ENCODE measurements at places on chromosomes 16 and 17.

GRCh38 chr16:77234611-77235010, 35.4 kb downstream of the SYCE1L start:
- DNase-seq, result no peak

GRCh38 chr17:28718333-28719020, 809 bp upstream of the RAB34 start:
- no peak for DNase-seq

DNA sequence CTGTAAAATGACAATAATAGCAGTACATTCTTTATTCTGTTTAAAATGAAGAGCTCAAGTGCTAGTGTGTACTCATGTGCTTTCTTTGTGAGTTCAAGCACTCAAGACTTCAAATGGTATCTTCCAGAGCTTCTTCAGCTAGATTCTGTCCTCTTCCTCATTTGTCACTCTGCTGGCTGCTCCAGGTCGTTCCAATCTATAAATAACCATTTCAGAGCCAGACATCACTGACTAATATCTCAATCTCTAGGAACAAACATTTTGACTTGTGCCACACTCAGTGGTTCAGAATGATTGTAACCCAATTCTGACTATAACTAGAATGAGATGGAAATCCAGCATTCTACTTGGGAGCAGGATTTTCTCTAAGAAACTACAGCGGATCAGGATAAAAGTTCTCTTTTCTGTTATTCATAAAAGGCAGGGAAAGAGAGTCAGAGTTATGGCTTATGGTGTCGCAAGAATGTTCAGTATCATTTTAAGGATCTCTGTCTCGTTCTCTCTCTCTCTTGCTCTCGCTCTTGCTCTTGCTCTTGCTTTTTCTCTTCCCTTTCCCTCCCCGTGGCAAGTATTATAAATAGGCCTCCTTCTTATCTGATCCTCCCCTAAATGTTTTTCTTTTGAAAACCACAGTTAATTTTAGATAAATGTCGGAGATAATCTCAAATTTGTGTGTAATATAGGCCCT, 116.3 kb upstream of the MAF start:
- no peak for DNase-seq

DNA sequence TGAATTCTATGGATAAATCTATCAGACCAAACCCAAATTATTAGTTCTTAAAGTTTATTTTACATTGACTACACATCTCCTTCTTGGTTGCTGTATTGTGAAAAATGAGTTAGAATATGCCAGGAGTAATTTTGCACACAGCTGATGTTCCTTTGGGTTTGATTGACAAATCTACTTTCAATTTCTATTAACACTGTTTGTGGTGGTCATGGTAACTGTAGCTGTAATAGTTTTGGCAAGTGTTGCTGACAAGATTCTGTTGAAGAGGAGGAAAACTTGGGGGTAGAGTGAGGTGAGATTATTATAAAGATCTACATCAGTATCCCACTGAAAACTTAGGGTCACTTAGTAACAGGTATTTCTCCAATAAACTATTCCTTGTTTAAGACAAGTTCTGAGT, 30.3 kb downstream of the MRTFB start:
- no peak for DNase-seq

DNA sequence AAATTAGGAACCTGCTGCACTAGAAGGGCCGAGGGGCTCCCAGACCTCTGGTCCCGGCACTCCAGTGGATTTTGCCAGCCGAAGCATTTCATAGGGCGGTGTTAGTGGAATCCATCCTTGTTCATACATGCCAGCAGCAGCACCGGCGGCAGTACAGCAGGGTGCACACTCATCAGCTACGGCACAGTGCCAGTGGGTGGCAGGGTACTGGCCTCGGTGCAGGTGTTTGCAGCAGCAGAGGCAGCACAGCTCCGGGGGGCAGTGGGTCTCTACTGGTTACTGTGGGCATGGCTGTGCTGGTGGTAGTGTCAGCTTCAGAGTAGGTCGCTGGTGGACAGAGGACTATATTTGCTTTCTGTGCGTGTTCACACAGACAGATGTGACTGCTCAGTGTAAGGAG, 985.7 kb downstream of the CDH8 start:
- no peak for DNase-seq

- no peak for DNase-seq
Measured at GRCh38 chr17:16652847-16653366, 743 bp downstream of the ZNF624 start.

DNA sequence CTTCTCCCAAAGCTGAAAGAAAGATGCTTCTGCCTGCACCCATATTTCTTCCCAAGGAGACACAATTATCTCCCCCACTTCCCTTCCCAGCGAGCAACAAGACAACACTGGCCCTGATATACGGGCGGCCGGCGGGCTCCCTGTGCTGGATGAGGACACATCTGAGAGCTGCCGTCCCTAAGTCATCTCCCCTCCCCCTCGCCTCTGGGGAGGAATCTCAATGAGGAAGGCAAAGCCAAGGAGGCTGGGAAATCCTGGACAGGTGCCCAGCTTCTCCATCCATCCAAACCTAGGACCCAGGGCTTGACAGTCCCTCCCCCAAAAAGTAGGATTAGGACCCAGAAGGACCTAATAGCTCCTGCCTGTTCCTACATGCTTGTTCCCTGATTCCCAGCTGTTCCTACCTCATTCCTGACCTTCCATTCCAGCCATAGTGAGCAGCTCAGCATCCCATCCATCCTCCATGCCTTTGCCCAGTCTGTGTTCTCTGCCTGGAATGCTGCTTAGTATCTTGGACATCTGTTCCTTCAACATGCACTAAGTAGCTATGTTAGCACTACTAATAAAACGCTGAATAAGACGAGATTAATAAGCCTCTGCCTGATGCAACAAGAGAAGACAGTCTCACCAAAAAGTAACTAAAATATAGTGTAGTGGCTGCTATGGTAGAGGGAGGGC, 167.9 kb downstream of the CCT6B start:
- no peak for DNase-seq

DNA sequence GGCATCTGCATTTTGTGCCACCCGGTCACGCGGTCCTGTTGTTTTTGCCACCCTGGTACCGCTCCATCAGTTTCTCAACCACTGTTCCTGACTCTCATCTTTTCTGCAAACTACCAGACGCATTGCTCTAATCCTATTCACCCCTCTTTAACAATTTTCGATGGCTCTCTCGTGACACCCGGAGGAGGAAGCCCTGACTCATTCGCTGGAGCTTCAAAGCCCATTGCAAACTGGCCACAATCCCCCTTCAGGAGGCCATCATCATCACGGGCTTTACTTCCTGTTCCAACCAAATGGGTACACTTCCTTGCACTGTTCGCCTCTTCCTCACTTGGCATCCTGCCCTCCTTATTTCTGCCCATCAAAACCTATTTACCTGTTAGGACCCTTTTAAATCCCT, 155.3 kb downstream of the RGS9 start:
- DNase-seq, result no peak

- DNase-seq, result peak; percentile 89
Measured at GRCh38 chr17:13429201-13429600, 172.5 kb downstream of the HS3ST3A1 start.

GRCh38 chr17:38730526-38731379, 612 bp downstream of the CISD3 start:
- DNase-seq, result no peak

GRCh38 chr16:27118526-27118925, 51.8 kb downstream of the C16orf82 start:
- no peak for DNase-seq

GRCh38 chr17:78252701-78253635, 21.5 kb downstream of the TMEM235 start:
- no peak for DNase-seq

DNA sequence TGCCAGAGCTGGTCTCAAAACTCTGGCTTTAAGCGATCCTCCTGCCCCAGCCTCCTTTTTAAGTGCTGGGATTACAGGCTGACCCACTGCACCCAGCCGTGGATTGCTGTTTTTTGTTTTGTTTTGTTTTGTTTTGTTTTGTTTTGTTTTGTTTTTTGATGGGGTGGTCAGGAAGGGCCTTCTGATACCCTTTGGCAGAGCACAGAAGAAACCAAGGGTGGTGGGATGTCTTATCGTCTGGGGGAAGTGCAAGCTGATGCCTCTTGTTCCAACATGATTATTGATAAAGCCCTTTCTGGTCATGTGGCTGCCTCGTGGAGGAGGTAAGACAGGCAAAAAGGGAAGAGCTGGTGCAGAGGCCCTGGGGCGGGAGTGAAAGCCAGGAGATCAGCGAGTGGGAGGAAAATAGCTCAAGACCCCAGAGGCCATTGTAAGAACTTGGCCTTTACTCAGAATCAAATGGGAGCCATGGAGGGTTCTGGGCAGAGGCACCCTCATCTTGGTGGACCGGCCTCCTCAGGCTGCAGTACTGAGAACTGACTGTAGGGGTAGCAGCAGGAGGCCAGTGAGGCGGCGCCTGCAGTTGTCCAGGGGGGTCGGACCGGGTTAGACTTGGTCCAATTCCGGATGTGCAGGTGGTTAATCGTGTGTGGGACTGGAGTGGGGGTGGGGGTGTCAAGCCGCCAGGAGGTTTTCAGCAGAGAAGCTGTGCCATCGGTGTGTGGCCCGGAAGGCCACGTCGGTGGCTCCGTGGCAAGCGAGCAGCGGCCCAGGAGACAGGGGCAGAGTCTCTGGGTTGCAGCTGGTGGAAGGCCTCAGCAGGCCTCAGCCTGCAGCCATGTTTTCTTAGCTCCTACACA, 84.4 kb upstream of the GSE1 start:
- DNase-seq, result no peak

DNA sequence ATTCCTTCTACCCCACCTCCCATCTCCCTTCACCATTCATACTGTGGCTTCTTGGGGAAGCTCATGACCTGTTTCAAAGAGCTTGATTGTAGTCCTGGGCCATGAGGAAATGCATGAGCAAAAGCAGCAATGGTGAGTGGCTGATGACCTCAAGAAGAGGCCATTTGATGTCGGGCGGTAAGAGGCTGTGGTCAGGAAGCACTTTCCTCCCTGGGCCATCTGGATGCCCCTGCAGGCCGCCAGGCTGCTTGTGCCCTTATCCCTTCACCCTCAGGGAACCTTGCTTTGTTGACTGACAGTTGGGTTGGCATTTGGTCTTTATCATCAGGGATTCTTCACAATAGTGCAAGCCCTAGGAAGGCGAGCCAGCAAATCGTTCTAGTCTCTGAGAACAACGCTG, 78.3 kb upstream of the TBX2 start:
- no peak for DNase-seq

Data from GM04504 (cell line).